ENCODE measurements at places on chromosomes 2 and 18.

DNA sequence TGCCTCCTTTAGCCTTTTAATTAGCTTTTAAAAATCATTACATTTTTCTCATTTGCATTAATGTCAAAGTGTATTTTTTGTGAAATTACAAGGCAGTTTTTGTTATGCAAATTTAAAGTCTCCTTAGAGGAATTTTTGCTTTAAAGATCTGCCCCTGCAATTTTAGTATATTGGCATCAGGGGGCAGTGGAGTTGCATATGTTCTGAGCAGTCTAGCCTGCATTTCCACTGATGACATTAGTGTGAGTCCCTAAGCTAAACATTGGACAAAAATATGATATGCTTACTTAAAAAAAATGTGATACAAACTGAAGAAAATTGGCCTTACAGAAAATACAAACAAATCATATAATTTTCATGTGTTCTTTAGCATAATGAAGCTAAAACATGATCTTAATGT is 426.5 kb downstream of the SLC4A3 start:
- no peak for DNase-seq

- no peak for DNase-seq
These were observed 472.5 kb downstream of the PID1 start for GRCh38 chr2:228798458-228799207.

- DNase-seq: no peak
These were observed 13.0 kb downstream of the GPR155 start for GRCh38 chr2:174473796-174474195.

GRCh38 chr2:126676221-126677175 is 20.5 kb downstream of the GYPC start:
- DNase-seq: no peak

- no peak for DNase-seq
These were observed 255.9 kb downstream of the NEDD4L start for GRCh38 chr18:58299936-58300335.

GRCh38 chr2:31888550-31888949 is 122.3 kb downstream of the MEMO1 start:
- no peak for DNase-seq

DNA sequence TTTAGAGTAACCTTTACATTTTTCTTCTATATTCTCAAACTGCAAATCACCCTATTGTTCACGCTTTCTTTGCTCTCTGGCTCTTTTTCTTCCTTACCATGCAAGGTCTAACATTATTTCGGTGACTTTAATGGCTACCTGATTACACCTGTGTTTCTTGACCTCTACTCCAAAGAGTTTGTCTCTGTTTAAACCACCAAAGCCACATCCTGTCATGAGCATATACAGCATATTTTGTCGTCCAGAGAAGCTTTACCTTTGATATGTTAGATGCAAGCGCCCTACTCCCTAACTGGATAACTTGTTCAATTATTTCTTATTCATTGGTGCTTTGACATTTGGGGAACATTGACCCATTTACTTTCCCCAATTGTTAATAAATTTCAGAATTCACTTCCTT is 565.1 kb upstream of the GCFC2 start:
- DNase-seq: no peak

DNA sequence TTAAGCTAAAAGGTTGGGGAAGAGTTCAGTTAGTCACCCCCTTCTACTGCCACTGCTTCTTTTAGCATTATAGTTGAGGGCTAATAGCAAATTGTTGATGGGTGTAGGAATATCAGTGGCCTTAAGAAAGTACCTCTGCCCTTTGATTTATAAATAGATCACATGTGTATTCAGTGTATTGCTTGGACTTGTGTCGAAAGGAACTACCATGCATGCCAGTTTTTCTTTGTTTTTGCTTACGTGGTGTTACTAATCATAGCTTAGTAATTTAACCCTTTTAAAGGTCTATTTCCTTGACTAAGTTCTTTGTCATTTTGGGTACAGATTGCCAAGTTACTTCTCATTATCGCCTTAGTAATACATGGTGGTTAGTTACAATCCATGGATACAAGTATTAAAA is 85.6 kb downstream of the MIB1 start:
- no peak for DNase-seq

DNA sequence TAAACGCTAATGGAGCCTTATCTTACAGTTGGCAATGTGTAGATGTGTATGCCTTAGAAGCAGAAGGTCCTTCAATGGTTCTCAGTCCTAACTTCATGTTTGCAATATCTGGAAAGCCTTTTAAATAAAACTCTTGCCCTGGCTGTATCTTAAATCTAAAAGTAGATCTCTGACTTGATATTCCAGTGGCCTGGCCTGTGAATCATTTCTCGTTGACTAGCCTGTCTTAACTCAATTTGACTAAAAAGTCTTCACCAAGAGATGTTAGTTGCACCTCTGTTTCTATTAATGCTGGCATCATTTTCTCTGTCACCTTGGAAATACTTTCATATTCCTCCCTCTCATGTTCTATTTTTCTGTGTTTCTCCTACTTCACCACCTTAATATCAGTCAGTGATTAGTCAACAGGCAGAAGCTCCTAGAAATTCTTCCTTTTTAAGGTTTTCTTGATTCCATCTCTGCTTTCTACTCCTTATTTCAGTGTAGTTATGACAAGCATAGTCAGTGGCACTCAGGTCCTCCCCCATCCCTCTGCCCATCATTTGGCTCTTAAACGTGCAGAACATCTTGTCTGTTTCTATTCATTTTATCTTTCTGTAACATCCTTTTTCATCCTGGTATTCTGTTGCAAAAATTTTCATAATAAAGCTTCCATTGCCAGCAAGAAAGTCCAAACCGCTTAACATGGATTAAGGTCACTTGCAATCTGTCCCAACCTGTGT is 4.3 kb downstream of the ITGAV start:
- no peak for DNase-seq

- peak; percentile 47 for DNase-seq
These were observed 26.9 kb upstream of the DTNB start for GRCh38 chr2:25700221-25700660.

GRCh38 chr2:133378928-133379549 is 189.2 kb downstream of the NCKAP5 start:
- no peak for DNase-seq

DNA sequence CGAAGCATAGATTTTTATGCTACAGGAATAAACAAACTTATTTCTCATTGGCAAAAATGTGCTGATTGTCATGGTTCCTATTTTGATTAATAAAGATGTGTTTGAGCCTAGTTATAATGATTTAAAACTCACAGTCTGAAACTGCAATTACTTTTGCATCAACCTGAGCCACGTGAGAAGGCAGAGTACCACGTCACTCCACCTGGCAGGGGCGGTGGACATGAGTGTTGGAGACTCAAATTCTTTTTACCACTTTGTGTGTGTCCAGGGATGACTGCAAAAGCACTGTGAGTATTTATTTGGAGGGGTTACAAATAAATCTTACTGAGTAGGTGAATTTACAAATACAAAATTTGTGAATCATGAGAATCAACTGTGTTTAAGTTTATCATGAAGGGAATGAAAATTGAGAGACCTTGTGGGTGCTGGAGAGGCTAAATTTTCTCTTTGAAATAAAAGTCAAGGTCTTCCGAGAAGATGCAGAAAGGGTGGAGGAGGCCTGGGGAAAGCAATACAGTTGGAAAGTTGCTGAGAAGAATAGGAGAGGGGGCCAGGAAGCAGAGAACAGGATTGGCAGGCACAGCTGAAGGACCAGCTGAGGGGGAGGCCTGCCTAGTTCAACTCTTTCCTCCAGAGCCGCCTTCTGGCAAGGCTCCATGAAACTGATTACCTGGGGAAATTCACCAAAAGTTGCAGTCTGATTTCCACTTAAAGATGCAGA is 316.4 kb downstream of the MYCN start:
- DNase-seq: no peak

GRCh38 chr2:221500501-221501209 is 71.4 kb downstream of the EPHA4 start:
- DNase-seq: no peak

DNA sequence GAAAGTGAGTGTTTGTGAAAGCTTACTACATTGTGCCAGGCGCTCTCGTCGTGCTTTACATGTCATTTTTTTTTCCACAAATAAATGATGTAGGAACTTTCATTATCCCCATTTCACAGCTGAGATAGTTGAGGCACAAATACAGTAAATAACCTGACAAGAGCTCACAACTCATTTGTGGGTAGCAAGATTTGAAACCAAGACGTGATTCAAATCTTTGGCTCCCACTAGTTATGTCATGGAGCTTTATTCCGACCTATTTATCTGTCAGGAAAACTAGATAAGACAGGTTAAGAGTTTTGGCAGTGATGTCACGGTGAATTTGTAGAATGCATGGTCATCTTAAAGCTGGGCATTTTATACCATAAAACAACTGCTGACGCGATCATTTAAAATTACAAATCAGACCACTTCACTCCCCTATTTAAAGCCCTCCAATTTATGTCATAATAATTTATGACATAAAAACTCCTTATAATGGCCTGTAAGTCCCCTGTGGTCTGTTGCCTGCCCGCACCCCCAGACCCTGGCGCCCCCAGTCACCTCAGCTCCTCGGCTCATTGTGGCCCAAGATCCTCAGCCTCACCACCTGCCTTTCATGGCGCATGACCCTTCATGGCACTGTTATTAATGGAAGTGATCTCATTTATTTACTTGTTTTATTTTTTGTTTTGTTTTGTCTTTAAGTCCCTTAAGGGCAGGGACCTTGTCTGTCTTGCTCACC is 678 bp upstream of the ZNF24 start:
- no peak for DNase-seq

- DNase-seq: peak; percentile 41
These were observed 111.6 kb downstream of the FAM210A start for GRCh38 chr18:13614641-13615288.

DNA sequence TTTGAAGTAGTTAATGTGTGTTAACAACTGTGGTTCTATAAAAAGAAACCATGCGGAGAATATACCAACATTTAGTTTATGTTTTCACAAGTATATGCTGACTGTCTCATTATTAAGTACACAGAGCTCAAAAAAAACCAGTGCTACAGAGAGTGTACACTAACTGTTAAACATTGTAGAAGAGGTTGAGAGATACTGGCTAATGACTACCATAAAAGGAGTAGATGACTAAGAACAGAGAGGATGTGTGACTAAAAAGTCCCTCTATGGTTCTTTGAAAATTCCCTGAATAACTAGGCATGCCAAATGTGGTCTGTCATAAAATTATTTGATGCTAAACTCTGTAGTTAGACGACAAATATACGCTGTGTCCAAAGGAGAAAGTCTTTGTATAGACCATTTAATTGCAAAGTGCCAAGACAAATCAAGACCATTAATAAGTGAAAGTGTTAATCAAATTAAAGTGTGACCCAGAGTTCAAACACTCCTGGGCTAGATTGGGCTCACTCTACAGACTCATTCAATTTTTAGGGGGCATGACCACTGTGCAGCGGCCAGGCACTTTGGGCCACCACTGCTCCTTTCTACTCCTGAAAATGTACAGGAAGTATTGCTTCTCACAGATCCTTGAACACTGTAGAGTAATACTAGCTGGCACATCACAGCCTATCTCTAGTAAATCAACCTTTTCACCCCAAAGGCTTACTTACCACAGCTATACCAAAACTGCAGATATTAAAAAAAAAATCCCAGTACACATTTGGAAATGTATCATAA is 45.1 kb upstream of the SERTAD2 start:
- DNase-seq: peak; percentile 91

DNA sequence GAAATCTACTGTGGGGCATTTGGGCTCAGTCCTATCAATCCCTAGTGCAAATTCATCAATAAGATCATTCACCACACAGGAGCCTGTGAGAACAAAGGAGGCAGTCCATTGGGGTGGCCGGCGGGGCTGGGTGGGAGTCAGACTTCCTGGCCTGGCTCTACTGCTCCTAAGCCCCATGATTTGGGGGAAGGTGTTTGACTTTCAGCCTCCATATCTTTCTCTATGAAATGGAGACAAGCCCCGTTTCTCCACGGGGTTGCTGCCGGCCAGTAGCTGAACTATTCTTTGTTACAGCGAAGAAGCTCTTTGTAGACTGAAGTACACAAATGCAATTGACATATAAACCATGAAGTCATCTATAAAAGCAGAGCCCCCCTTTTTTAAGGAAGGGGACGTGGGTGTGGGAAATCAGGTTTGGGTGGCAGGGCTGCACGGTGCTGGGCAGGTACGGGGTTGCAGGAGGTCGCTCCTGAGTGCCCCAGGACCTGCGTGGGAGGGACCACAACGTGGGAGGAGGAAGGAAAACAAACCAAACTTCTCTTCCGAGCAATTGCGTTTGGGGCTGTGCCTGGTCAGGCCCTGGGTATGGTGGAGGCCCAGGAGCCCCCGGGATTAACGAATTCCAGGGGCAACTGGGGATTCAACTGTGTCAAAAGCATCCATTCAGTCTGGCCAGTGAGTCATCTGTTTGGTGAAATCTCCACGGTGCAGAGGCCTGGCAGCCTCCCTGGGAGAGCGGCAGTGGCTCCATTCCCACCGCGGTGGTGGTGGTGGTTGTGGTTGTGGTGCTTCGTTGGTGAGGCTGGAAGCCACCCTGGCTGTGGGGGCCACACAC is 18.2 kb downstream of the FBLN7 start:
- DNase-seq: peak; percentile 52

GRCh38 chr2:54669677-54670484 is 53.6 kb upstream of the EML6 start:
- no peak for DNase-seq

DNA sequence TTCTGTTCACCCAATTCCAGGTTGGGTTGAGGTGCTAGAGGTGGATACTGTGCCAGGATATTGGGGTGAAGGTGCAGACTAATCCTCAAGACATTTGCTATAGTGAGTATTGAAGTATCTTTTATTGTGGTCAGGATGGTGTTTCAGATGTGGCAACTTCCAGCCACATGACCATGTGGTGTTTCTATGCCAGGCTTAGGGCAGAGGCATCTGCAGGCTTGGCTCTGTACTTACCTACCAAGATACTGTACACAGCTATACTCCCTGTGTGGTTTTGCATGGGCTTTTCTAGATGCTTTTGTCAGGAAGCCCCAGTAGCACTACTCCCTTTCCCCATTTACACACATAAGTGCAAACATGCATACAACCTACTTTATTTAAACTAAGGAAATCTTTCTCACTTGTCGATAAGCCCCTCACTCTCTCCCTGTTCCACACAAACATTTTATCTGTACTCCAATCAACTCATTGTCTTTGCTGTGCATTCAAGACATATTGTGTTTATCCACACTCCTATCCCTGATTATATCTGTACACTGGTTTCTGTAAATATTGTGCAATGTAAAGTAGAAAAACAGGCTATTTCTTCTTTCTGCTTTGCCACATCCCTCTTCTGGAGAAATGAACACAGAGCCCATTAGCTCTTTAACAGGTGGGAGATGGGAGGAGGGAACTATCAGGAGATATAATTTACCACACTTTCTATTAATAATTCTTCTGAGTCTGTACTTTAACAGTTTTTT is 12.3 kb downstream of the ARL6IP6 start:
- DNase-seq: peak; percentile 41

DNA sequence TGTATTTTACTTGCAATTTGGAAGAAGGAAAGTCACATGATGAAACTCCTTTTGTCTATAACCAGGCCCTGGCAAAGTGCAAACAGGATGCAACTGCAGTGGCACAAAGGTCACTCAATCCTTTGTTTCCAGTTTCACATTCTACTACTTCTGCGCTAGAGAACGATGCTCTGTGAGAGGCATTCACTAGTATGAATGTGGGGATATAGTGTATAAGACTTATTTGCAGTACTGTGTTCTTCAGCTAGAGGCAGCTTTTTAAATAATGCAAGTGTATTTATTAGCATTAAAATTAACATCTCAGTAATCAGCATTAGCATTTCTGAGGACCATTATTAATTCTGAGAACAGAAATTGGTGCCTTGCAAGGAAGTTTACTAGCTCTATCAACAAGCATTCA is 68.9 kb downstream of the PRPF40A start:
- no peak for DNase-seq

- DNase-seq: peak; percentile 60
These were observed 86.0 kb downstream of the OSBPL6 start for GRCh38 chr2:178280244-178280852.

- DNase-seq: no peak
These were observed 68.2 kb upstream of the NEDD4L start for GRCh38 chr18:57975805-57976204.
